ENCODE measurements at places on chromosomes 5 and 9. TPM values are rescaled to one million over a fixed set of nuclear protein-coding genes. Genes with fewer than 3 reads are reported as not detected.
A peak's percentile ranks its signal among the peaks of the same experiment; 100 is the strongest.

The NTNG2 gene
- total RNA-seq = 2.4 TPM

The MRPL22 gene
- 59.5 TPM for total RNA-seq

The GHR gene
- 0.27 TPM for total RNA-seq

The MOB3B gene
- total RNA-seq = 21.8 TPM

The PCDHA11 gene
- total RNA-seq = 6.5 TPM

The LCN1 gene
- not detected for total RNA-seq

The ACTBL2 gene
- not detected for total RNA-seq

The OLFML2A gene
- 0.14 TPM for total RNA-seq

The OR13C9 gene
- not detected for total RNA-seq

The MELK gene
- 60.4 TPM for total RNA-seq

The GNPDA1 gene
- 76.8 TPM for total RNA-seq

The IL3 gene
- total RNA-seq = not detected

The C5orf47 gene
- total RNA-seq = not detected

The FAM163B gene
- not detected for total RNA-seq

The PDZD2 gene
- total RNA-seq = 0.65 TPM

The PTGER4 gene
- total RNA-seq = not detected

The RAB3C gene
- 21.7 TPM for total RNA-seq

The IL31RA gene
- not detected for total RNA-seq

The PHF24 gene
- 0.63 TPM for total RNA-seq

The CTNND2 gene
- 39.4 TPM for total RNA-seq

- DNase-seq = no peak
Observed at GRCh38 chr9:135607401-135608293, 31.7 kb downstream of the GLT6D1 start.

- no peak for DNase-seq
Observed at GRCh38 chr9:109437286-109437685, 60.8 kb downstream of the PTPN3 start.

- DNase-seq = no peak
Observed at GRCh38 chr5:140142856-140143255, 17.1 kb downstream of the IGIP start.

DNA sequence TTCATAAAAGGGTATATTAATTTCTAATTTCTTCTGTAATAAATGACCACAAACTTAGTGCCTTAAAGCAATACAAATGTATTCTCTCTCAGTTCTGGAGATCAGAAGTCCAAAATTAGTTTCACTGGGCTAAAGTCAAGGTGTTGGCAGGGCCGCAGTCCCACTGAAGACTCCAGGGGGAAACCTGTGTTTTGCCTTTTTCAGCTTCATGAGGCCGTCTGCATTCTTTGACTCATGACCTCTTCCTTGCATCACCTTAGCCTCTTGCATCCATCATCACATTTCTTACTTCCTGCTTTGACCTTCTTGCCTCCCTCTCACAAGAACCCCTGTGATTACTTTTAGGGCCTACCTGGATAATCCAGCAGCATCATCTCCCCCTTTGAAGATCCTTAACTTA, 42.0 kb upstream of the ALDH1B1 start:
- no peak for DNase-seq

DNA sequence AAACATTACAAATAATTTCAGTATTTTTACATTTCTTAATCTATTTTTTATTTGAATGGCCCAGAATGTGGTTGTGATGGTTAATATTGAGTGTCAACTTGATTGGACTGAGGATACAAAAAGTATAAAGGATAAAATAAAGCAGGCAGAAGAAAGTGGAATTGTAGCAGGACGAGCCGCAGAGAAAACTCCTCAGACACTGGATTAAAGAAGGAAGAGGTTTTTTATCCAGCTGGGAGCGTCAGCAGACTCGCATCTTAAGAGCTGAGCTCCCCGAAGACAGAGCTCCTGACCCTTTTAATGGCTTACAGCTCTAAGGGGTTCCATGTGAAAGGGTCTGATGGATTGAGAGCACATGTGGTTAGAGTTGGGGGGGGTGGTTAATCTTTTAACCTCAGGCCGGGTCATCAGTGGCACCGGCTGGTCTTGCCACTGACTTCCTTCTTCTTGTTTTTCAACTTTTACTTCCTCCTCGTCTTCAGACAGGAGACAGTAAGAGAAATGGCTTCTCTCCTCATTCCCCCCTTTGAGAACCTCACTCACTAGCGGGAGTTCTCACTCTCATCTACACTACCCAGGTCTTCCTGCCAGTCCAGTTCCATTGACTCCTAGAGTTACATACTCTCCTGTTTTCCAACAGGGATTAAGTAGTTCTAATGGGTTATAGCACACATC, 80.0 kb downstream of the TMEM161B start:
- DNase-seq = no peak

- DNase-seq = no peak
Observed at GRCh38 chr9:14783358-14783757, 60.8 kb upstream of the CER1 start.

- no peak for DNase-seq
Observed at GRCh38 chr5:87661784-87662566, 249.2 kb upstream of the CCNH start.

- no peak for DNase-seq
Observed at GRCh38 chr5:156879665-156880285, 29.7 kb downstream of the PPP1R2B start.

DNA sequence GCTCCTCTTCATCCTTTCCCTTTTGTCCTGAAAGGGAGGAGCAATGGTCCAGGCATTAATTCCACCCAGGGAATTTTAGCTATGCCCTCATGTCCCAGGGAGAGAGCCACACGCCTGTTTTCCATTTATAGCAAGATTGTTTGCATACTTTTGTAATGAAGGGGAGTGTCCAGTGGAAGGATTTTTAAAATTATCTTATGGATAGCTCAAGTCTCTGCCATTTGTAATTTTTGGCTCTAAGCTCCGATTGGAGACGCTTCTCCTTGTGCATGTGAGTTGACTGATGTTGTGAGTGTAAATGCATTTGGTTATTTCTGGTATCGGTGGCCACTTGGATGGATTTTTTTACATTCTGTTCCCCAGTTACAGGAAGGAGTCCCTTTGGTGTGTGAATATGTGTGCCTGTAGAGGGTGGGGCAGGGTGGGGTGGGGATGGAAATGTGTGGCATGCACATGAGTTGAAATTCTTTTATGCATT, 7.2 kb upstream of the RPL26L1 start:
- no peak for DNase-seq

DNA sequence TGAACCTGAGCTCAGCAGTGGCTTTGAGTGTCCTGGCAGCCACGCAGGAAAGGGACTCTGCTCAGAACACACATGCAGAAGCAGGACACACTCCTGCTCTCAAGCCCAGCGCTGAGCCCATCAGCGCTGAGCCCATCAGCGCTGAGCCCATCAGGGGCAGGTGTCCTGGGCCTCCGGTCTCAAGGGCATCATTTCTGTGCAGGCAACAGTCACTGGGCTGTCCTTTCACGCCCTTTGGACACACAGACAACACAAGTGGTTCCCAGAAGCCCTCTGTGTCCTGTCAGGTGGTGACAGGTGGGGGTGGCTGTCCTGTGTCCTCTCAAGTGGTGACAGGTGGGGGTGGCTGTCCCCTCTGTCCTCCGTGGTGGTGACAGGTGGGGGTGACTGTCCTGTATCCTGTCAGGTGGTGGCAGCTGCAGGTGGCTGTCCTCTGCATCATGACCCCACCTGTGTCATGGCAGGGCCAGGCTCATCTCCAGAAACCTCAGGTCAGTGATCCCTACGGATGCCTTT, 39.0 kb upstream of the CLPTM1L start:
- DNase-seq = no peak

- DNase-seq = no peak
Observed at GRCh38 chr5:127758766-127759283, 55.6 kb downstream of the CCDC192 start.

DNA sequence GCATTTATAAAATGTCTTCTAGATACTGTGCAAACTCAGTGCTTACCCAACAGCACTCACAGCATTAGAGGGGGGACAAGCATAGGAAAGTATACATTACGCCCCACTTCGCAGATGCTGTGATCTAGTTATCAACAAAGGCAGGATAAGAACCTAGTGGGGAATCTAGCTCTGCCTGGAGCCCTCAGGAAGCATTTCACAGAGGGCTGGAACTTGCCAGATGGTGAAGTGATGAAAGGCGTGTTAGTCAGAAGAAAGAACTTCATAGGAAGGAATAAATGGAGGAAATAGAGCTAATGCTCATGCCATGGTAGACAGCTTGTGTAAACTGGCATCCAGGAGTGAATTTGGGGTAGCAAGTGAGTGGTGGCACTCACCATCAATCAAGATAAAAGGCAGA, 25.8 kb downstream of the DIRAS2 start:
- no peak for DNase-seq

DNA sequence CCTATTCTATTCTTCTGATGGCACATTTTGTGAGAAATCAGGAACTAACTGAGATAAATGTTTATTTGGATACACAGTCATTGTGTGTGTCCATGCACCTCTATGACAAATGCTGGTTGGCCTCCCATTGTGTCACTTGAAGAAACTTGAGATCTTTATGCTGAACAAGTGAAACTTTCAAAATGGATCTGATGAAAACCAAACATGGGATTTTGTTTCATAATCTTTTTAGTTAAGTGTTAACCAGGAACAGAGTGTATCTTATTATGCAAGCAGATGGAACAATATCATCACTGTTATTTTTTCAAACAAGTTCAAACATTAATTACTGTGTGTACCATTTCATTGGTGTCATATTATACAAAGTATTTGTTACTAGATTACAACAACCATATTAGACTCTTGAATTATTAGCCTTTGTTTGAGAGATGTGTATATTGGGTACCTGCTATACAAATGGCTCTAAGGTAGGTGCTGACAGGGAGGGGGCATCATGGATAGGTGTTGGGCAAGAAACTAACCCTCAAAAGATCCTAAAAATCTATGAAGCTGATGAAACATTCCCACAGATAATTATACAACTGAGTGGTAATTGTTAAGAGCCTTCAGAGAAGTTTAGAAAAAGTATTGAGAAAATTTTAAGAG, 159.8 kb downstream of the PALM2AKAP2 start:
- DNase-seq = no peak

- no peak for DNase-seq
Observed at GRCh38 chr5:173535976-173536639, 80.3 kb downstream of the BOD1 start.

DNA sequence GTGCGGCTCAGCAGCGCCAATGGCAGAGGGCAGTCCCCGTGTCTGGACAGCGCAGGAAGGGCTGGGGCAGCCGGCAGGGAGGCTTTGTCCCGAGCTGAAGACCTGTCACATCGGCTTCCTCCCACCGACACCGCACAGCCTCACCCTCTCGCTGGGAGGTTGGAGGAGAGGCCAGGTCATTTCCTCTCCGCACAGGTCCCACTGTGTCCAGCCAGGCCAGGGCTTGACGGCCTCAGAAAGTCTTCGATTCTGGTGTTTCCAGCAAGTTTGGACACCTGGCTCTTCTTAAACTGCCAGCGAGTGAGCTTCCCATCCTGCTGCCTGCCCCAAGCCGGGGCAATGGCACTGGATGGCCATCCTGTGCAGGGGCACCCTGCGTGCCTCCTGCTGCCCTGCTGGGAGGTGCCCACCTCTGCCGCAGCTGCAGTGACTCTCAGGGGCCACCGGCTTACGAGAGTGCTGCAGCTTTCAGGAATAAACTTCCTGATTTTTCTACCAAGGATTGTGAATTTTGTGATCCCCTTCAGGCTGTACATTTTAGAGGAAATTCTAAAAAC, 33.9 kb downstream of the AHRR start:
- DNase-seq = no peak

DNA sequence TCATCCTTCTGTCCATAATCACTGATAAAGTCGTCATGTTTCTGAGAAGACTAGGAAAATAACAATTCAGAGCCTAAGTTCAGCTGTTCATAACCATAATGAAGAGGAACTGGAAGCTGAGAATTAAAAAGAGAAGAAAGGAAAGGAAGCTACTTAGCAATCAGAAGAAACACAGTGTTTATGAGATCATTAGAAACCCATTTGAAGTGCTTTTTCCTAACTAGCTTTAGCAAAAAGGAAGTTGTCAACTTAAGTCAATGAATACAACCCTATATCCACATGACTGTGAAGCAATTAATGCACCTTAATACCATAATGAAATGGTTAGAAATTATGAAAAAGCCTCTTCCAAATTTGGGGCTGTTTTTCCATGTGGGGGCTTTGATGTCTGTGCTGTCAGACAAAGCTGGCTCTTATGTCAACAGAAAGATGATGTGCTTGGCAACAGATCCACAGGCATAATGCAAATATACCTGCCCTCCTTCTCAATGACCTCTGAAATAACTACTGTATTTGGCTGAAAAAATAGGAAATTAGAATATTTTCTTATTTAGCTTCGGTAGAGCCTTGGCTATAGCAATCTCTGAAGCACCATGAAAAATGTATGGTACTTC, 463.5 kb downstream of the RASEF start:
- DNase-seq = no peak

GRCh38 chr9:134494273-134494815, 147.3 kb upstream of the COL5A1 start:
- no peak for DNase-seq

- DNase-seq = peak; percentile 9
Observed at GRCh38 chr5:91383956-91384300, 811 bp upstream of the ARRDC3 start.

GRCh38 chr9:35385042-35385441, 104.9 kb upstream of the RUSC2 start:
- no peak for DNase-seq

DNA sequence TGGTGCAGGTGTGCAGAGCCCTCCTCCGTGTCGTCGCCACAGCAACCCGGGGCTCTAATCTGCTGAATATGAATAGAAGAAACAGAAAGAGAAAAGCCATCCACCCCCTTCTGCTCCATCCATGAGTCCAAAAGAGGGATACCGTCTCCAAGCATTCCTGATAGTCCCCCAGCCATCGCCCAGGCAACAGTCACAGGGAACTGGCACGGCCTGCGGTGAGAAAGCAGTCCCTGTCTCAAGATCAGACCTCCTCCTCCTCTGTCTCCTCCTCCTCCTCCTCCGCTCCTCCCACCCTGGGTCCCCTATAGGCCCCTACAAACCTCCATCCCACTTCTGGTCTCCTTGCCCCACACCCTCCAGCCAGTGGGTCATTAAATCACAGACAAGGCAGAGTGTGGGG, 308.1 kb upstream of the MPDZ start:
- DNase-seq = peak; percentile 54

GRCh38 chr5:124661317-124662141, 84.9 kb downstream of the ZNF608 start:
- no peak for DNase-seq

DNA sequence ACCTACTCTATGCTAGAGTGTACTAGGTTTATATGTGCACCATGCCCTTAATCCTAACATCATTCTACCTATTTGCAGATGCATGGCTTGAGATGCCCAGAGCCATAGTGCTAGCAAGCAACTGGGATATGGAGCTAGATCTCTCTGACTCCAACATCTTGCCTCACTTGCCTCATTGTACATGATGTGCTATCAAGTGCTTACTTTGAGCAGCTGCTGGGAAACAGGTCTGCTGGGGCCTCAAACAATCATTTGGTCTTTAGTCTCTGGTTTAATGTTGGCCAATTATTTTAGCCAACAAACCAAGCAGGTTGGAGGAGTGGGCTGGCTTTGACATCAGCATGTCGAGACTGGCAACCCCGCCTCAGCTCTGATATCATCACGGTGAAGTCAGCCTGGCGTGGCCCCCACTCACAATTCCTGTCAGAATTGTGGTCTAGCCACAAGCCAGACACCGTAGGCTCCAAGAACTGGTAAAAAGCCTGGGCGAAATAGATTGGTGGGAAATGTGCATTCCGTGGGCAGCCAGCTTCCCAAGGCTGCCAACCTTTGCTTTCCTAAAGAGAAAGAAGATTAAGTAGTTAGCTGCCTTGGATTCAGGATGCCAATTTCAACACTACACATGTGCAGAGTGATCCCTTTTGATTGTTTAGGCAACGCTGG, 21.1 kb upstream of the GAS1 start:
- no peak for DNase-seq

All from neural crest cell (in vitro differentiated cells).